ENCODE measurements at places on chromosomes 3 and 15.
A peak's percentile ranks its signal among the peaks of the same experiment; 100 is the strongest.

- DNase-seq: no peak
These were observed 2.7 kb downstream of the LIPH start for GRCh38 chr3:185549651-185550111.

- DNase-seq: no peak
These were observed 206.4 kb downstream of the NAALADL2 start for GRCh38 chr3:175065497-175065896.

DNA sequence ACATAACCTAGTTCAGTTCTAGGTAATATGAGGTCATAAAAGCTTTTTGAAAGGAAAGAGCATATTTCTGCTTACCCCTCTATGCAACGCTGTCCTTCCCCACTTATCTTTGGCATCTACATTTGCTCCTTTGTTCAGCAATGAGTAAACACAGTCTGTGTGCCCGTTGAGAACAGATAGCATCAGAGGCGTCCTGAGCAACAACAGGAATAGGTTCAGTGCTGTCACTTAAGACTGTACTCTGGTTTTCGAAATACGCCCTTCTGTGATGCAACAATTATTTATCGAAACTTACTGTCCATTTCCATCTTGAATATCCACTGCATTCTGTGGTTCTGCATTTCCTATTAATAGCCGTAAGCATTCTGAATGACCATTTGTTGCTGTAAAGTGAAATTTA lies 84.4 kb downstream of the BTD start:
- no peak for DNase-seq

DNA sequence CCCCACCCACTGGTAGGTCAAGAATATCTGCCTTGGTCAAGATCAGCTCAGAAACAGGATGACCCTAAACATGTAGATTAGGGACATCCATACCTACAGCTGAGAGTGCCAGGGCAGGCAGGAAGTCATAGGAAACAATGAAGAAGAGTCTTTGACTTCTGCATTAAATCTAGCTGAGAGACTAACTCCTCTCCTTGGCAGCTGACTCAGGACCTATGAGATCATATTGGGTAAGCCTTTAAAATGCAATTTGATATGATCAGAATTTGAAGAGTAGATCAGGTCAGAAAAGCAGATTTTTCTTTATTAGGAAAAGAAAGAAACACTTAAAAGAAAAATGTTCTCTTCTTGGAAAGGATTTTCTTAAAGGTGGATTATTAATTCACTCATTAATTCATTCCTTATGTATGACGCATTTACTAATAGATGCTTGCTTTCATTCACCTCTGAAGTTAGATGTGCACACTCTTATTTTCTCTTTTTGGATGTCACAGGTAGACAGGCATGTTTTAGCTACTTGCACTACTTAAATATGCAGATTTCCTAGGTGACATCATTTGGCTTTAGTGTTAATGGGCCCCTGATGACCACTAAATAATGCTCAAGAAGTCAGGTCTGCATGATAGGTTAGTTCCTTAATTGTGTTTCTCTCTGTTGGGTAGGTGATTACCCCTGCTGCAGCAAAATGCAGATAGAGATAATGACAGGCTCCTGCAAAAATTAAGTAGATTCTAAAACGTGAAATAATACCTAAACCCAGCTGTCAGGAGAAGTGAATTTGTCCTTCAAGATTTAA lies 35.7 kb upstream of the GSK3B start:
- no peak for DNase-seq

GRCh38 chr15:71080166-71080565 lies 35.1 kb upstream of the THSD4 start:
- DNase-seq: no peak

DNA sequence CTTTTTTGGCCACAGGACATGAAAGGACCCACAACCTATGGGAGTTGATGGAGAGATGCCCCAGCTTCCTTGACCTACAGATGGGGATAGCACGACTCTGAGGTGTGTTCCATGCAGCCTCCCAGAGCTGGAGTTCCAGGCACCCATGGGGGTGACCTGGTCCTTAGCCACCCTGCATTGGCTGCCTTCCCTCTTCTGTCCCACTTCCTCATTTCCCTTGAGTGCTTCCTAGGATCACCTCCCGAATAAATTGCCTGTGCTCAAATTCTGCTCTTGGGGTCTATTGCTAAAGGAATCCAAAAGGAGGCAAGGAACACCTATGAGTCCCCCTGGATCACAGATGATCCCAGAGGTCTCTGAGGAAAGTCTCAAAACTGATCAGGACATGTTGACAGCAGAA lies 24.7 kb upstream of the VIPR1 start:
- DNase-seq: no peak

DNA sequence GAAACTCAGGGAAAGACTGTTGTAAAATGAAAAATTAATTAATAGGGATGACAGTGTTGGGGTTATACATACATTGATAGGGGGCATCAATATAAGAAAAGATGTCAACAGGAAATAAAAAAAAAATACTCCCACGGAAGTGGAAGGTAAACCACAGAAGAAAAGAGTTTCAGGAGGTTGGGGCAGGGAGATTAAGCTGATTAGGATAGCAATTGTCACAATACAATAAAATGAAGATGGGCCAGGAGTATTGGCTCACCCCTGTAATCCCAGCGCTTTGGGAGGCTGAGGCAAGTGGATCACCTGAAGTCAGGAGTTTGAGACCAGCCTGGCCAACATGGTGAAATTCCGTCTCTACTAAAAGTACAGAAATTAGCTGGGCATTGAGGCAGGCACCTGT lies 536.1 kb downstream of the AGBL1 start:
- DNase-seq: no peak

DNA sequence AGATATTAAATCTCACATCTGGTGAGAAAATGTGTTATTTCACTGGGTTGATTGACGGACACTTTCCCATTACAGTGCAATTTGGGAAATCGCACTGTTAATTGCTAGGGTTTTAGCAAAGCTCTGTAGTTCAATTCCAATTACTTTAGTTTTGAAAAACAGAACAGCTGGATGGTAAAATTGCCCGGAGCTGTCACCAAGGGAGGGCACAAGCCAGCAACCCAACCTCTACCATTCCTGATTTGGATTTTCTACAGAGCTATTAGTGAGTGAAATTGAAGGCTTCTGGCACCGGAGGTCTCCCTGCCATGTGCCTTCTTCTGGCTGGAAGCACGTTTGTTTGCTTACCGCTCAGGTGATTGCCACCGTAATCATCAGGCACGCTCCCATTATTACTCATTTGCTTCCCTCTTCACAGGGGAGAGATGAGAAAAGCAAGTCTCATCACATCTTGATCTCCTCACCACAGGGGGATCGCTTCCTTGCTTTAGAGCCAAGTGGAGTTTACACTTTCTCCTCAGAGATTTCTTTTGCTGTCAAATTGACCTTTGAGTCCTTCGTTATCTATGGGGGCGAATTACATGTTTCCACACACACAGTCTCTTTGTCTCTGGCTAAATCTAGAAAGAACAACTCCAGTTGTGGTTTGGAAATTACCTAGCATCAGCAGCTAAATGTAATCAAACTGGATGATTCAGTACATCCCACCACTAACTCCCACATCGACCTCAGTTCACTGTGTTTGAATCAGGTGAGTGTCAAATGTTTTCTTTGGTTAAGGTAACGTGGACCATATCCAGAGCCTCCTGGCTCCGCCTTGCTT lies 421.7 kb upstream of the GOLIM4 start:
- DNase-seq: no peak

DNA sequence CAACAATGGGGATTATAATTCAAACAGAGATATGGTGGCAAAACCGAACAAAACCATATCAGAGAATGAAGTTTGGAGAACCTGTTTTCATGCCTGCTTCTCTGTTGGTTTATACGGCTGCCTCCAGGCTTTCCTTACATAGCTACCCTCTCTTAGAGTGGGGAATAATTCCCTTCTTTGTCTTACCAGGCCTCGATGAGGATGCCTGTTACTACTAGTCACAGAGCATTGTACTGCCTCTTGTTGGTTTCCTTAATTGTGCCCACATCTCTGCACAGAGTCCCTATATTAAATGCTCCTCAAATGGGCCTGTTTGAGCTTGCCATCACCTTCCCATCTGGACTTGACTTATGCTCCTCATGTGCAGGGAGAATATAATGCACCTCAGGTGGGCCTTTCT lies 92.9 kb downstream of the NCEH1 start:
- DNase-seq: no peak

- no peak for DNase-seq
These were observed 576.2 kb downstream of the TUSC7 start for GRCh38 chr3:117285737-117286136.

- DNase-seq: no peak
These were observed 2.0 kb downstream of the RAB7A start for GRCh38 chr3:128727996-128728395.

- no peak for DNase-seq
These were observed 18.3 kb downstream of the RGMA start for GRCh38 chr15:93070551-93071296.

- no peak for DNase-seq
These were observed 65.5 kb upstream of the NR2F2 start for GRCh38 chr15:96264801-96265515.

DNA sequence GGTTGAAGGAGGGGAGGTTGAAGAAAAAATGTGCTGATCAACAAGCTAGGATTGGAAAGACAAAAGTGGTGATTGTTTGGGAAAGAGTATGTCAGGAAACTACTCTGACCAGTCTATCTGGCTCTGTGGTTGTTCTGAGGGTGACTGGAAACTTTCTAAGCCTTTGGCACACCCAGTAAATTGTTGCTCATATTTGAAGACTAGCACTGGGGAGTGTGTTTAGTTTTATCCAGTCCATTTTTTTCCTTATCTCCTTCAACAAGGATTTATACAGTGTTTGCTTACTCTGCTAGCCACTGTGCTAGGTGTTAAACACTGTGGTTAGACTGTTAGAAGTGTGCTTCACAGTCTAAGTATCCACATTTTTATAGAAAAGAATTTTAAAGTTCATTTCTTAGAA lies 28.8 kb downstream of the PPM1L start:
- DNase-seq: no peak

- no peak for DNase-seq
These were observed 42.2 kb downstream of the ZNF609 start for GRCh38 chr15:64502551-64502950.

DNA sequence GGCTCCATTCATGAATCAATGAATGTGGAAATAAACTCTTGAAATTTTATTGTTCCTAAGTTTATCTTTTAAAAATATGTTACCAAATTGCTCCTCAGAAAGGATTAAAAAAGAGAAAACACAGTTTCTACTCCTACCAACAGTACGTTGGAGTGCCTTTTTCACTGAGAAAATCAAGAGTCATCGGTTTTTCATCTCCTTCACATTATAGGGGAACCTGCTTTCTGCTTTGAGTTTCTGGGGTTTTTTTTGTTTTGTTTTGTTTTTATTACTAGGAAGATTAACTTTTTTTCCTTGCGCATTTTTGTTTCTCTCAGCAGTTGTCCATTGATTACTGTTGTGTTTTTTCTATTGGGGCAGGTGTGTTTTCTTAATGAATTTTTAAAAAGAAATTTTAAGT lies 3.5 kb downstream of the ARL13B start:
- DNase-seq: no peak

GRCh38 chr15:32677238-32677750 lies 35.8 kb downstream of the SCG5 start:
- no peak for DNase-seq

DNA sequence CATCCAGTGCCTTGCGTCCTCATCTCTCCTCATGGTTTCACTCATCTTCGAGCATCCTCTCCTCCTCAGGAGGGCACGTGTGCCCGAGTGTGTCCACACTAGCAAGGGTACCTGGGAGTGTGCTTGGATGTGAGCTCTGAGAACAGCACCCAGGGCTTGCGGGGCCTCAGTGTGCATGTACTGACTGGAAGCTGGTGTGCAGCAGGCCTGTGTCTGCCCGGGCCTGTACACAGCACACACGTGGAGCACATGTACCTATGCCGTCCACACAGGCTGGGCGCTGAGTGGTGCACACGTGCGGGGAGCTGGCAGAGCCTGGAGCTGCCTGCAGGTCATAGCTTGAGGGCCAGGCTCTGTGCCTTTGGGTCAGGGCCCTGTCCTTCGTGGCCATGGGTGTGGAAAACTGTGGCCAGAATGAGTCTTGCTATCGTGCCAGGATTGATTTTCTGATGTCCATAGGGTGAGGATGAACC lies 34.9 kb downstream of the TSPAN3 start:
- peak; percentile 36 for DNase-seq

- DNase-seq: no peak
These were observed 41.7 kb downstream of the OXSM start for GRCh38 chr3:25831578-25831977.

DNA sequence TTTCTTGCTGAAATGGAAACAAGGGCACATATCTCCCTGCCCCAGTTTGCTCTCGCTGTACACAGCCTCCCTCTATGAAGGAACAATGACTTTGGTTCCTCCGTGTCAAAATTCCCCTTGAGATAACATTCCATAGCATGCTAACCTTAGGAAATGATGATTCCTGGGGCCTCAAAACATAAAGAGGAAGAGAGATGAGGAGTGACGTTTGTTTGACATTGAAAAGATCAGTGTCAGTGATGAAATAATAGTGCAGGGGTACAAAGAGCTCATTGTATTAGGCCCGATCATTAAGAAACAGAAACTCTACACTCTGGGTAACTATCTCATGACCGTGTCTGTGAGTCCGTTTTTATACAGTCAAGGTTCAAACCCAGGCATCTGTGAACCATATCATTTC lies 55.2 kb downstream of the ARNT2 start:
- DNase-seq: no peak

- no peak for DNase-seq
These were observed 21.4 kb downstream of the ACAP2 start for GRCh38 chr3:195421400-195421799.

DNA sequence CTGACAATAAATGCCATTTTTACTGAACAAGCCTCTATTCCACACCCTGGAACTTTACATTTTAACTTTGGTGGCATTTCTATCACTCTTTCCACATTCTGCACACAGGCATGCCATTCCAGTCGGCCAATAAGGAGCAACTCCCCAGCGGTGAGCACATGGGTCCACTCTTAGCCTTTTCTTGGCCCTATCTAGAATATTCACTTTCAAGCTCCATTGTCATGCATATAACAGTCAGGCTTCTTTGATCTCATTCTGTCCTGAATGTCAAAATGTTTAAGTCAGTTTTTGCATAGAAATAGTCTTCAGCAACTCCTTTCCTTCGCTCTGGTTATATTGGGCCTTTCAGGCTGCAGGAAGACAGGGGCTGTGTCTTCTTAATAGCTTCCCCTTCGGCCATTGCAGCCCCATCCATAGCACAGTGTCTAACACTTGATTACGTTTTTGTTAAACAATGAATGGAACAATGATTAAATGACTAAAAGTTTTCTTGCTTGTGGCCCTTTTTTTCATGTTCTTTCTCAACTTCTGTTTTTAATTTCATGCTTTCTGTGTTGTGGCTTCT lies 427.3 kb downstream of the MFSD1 start:
- DNase-seq: no peak

- DNase-seq: no peak
These were observed 149.5 kb downstream of the ALDH1A2 start for GRCh38 chr15:57915827-57916531.
